ENCODE measurements at places on chromosomes 1 and 21.

DNA sequence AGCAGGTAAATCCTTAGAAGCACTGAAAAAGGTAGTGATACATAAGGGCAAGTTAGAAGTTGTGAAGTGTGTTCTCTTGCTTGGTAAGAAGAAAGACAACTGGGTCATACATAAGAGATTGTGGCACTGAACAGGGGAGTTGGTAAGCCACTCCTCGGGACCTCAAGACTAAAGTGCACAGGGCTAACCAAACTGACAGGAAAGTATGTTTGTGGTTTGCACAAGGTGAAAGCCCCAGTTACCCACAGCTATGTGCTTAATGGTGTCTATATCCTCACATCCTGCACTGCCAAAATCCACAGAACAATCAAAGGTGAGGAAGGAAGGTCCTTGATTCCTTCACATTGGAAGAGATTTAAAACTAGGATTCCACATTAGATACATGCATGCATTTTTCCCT is 276.5 kb downstream of the DNM3 start:
- DNase-seq, result no peak

DNA sequence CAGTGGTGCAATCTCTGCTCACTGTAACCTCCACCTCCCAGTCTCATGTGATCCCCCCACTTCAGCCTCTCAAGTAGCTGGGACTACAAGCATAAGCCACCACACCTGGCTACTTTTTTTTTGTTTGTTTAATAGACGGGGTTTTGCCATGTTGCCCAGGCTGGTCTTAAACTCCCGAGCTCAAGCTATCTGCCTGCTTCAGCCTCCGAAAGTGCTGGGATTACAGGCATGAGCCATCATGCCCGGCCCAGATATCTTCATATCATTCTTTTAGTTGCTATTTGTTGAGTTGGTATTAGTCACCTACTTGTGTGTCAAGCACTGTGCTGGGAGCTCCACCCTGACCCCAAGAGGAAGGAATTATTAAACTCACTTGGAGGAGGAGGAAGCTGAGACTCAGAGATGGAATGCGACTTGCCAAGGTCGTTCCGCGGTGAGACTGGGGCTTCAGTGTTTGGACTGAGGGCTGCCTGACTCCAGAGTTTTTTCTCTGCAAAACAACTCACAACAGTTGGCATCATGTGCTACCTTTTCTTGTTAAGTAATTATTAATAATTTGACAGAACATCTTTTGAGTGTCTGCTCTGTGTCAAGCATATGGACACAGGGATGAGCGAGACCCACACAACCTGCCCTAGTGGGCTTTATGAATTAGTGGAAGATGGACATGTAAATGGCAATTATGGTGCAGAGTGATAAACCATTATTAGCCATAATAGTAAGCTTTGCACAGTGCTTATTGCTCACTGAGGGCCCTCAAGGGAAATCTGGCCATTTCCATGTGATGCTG is 132.0 kb downstream of the FOXD2 start:
- peak; percentile 65 for DNase-seq

DNA sequence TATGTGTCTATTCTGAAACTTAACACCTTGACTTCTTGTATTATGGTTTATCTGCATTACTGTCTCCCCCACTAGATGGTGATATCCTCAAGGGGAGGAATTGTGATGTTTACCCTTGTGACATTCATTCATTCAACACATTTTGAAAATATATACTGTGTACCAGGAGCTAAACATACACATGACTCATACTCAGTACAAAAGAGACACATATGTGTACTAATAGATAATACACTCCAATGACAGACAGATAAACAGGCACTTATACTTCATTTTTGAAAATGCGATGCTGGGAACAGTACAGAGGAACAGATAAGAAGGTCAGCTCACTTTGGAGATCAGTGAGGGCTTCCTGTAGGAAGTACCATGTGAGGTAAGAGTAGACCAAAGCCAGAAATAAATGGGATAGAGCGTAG is 8.9 kb upstream of the RAB3GAP2 start:
- DNase-seq, result no peak

DNA sequence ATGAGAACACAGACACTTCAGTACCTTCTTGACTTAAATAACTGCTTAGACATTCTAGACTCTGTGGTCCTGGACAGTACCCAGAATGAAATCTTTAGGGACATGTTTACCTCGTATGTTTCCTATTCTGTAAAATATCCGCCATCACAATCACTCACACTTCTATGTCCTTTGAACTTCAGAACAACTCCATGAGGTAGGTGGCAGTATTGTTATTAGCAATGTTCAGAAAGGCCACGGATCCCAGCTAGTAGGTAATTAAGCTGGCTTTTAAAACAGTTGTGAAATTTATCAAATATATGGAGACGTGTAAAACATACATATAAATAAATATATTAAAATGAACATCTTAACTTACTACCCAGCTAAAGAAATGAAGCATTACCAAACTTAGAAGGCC is 83.4 kb downstream of the CACHD1 start:
- no peak for DNase-seq

DNA sequence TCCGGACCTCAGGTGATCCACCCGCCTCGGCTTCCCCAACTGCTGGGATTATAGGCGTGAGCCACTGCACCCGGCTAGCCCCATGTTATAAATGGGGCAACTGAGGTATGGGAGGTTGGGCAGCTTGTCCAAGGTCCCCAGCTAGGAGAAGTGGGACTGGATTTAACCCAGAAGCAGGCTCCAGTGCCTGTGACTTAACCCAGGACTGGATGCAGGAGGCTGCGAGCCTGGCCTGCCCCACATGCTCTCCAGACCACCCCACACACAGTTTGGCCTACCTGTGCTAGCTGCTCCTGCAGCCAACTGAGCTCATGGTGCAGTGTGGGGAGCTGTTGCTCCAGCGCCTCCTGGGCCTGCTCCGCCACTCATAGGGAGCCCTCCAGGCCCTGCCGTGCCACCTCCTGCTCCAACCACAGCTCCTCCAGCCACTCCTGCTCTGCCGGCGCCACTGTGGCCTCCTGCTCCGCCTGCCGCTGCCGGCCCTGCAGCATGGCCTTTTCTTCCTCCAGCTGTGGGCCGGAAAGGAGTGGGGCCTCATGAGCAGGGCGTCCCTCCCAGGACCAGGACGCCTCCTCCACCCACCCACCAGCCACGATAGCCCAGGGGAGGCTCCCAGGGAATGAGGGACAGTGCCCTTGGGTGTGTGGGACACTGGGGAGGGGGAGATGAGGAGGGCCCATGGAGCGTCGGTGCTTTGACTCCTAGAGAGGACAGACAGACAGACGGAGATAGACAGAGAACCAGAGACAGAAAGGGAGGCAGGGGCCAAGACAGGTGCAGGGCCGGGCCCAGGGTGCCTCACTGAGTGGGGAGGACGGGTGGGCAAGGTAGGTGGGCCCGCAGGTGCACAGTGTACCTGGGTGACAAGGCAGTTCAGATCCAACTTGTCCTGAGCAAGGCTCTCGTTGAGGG is 12.4 kb upstream of the NBPF1 start:
- no peak for DNase-seq

DNA sequence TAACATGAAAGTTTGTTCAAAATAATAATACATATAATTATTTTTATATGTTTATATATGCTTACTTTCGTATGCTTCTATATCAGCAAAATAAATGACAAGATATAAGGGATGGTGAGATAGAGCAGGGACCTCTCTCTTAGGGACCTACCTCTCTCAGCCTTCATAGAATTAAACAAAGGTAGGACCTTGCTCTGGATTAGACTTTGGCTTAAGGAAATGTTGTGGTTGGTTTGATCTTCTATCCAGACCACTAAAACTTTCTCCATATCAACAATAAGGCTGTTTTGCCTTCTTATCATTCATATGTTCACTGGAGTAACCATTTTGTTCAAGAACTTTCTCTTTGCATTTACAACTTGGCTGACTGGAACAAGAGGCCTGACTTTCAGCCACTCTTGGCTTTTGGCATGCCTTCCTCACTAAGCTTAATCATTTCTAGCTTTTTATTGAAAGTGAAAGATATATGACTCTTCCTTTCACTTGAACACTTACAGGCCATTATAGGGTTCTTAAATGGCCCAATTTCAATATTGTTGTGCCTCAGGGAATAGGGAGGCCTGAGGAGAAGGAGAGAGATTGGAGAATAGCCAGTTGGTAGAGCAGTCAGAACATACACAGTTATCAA is 14.4 kb downstream of the FRRS1 start:
- no peak for DNase-seq

GRCh38 chr1:244187310-244187709 is 136.2 kb downstream of the ZBTB18 start:
- DNase-seq, result no peak

DNA sequence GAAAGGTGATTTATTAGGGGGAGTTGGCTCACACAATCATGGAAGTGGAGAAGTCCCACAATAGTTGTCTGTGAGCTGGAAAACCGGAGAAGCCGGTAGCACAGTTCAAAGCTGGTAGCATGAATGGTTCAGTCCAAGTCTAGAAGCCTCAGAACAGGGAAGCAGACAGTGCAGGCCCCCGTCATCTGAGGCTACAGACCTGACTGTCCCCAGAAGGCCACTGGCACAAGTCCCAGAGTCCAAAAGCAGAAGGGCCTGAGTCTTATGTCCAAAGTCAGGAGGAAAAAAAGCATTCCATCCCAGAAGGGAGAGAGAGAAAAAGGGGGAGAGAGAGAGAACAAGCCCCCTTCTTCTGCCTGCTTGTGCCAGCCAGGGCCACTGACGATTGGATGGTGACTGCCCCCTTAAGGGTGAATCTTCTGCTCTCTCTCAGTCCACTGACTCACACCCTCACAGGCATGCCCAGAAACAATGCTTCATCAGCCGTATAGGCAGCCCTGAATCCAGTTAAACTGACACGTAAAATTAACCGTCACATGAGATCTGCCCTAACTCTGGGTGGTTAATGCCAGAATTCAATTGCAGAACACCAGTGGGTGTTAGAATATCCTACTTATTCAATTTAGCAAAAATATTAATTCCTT is 49.3 kb upstream of the POU2F1 start:
- DNase-seq, result no peak

GRCh38 chr1:84973498-84974334 is 23.2 kb downstream of the MCOLN2 start:
- no peak for DNase-seq

DNA sequence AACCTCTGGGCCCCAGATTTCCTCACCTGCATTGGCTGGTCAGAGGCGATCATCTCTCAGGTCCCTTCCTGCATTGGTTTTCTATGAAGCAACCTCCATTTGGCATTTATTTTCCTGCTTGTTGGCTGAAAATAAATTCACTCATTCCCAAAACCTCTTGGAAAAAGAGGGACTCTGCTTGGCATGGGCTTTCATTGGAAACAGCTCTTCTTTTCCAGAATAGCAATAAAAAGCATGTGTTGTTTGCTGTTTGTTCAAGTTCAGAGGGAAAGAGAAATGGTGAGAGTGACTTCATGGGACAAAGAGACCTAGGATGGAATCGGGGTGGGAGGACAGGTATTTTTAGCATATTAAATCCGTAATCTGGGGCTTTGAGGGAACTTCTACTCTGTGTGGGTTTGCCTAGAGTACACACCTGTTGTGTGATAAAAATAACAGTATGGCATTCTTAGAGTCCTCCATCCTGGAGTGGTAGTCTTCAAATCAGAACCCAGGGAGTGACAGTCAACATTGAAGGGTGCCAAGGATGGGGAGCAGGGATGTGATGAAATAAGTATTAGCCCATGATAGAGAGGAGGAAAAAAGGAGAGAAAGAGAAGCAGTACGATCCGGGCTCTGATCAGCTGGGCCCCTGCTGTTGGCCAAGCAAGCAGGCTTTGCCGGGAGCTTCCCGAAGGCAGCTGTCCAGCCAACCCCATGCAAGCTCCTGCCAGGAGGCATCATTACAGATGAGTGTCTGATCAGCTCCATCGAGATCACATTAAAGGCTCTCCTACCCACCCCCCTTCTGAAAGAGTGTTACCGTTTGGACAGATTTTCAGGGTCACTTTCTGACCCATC is 131.9 kb upstream of the NFIA start:
- DNase-seq, result no peak

GRCh38 chr1:50095716-50096115 is 13.0 kb upstream of the ELAVL4 start:
- DNase-seq, result no peak

DNA sequence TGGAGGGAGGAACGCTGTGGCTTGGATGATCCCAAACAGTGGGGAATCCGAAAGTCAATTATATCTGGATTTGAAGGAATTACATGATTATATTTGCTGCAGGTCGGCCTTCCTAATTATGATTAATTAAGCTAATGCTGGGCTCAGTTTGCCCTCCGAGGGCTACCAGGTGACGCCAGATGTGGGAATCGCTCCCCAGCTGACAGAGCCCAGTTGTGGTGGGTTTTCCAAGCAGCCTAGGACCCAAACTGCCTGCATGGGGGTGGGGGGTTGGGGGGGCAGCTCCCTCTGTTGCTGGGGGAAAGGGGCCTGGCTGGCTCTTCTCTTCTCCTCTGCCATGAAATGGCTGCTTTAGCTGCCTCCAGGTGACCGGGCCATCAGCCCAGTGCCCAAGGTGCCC is 147.6 kb upstream of the C1orf174 start:
- no peak for DNase-seq

DNA sequence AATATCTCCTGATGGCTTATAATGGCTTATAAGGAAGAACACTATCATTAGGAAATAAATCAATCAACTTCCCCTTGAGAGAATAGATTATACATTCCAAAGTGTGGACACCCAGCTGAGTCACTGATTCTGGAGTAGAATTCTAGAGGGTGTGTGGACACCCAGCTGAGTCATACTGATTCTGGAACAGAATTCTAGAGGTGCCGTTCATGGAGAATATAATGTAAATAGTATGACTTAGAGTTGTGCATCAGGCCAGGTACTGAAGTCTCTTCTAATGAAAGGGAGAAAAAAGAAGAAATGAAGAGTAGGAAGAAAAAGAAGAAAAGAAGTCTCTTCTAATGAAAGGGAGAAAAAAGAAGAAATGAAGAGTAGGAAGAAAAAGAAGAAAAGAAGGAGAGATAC is 2.4 kb upstream of the USP33 start:
- DNase-seq, result peak; percentile 57

GRCh38 chr1:65979136-65980044 is 186.7 kb downstream of the PDE4B start:
- no peak for DNase-seq

DNA sequence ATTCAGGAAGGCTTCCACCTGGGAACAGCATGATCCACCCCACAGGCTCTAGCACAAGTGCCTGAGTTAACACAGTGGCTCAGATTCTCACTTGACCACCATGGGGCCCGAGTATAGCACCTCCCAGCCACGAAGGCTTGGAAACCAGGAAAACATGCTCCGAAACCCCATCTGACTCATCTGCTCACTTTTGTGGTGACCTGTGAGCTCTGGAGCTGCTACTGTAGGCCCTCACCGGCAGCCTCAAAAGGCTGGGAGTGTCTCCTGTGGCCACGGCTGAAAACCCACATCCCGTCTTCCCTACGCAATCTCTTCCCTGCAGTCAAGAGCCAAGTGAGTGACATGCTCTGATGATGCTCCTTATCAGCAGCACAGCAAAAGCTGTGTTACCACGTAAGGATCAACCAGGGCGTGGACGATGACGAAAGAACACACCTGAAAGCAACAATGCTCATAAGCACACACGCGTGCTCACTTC is 81.4 kb downstream of the TGFBR3 start:
- DNase-seq, result no peak

GRCh38 chr1:211724687-211725196 is 49.3 kb upstream of the NEK2 start:
- no peak for DNase-seq

- DNase-seq, result no peak
Measured at GRCh38 chr1:91751275-91751674, 134.7 kb downstream of the TGFBR3 start.

GRCh38 chr1:47508702-47509431 is 71.0 kb downstream of the FOXD2 start:
- DNase-seq, result no peak

GRCh38 chr1:45348020-45348419 is 7.8 kb upstream of the MUTYH start:
- no peak for DNase-seq

All from HS-27A (cell line).